ENCODE measurements at places on chromosomes 5 and 9.

DNA sequence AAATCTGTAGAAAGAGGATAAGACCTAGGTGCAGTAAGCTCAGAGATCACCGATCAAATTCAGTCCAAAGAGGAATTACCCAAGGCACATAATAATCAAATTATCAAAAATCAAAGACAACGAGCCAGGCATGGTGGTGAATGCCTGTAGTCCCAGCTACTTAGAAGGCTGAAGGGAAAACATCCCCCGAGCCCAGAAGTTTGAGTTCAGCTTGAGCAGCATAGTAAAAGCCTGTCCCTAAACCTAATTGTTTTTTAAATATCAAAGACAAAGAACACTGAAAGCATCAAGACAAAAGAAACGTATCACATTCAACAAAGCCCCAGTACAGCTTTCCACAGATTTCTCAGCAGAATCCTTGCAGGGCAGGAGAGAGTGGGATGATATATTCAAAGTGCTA is 122.9 kb downstream of the CEP120 start:
- no peak for DNase-seq

DNA sequence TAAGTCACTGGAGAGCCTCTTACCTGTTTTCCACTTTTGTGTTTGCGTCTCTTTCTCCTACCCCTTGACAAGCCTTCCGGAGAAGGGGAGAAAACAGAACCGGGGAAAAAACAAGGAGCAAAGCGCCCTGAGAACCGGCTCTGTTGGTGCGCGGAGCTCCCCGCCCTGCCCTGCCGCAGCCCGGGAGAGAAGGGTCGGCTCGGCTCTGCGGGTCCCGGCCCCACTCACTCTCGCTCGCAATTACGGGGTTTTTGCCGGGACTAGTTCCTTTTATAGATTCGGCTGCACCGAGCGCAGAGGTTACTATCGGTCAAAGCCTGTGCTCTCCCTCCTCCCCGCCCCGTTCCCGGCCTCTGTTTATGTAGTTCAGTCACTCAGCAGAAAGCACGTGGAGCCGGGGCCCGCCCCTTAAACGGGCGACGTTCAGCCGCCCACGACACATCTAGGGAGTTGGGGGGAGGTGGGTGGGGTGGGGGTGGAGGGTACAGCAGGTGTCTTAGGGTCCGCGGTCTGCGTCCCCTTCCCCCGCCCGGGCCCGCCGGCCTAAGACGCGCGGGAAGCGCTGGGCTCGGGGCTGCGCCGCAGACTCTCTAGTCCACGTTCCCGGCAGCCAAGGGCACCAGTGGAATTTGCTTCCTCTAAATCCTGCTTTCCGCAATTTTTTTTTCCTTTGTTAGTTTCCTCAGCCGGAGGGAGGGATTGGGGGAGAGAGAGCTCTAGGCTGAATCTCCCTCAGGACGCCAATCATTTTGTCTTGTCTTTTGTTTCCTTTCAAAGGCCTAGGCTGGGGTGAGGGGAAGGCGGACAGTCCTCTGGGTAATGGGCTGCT is at the start of gene ABCA1:
Gene ABCA1 (minus strand): TSS at position 244 of the 829 bp plus-strand sequence. CDS start 24,476 bp downstream, outside the sequence.
- DNase-seq, result peak; percentile 46

- DNase-seq, result no peak
These were observed 288.7 kb downstream of the FBXL17 start for GRCh38 chr5:108093186-108093585.

DNA sequence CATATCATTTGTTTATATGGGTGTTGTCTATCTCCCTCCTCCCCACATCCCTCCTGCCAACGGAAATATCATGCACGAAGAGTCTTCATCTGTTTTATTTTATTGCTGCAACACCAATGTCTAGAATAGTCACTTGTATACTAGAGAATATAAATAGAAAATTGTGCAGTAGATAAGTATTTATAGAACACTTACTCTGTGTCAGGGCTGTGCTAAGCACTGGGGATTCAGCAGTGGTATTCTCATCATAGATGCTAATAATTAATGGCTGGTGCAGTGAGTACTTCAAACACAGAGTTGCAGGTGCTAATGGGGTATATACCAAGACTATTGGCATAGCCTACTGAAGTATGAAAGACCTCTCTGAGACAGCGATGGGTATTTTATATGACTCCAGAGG is 353.5 kb upstream of the CDH6 start:
- DNase-seq, result no peak

- DNase-seq, result no peak
These were observed 319.8 kb upstream of the TRPM3 start for GRCh38 chr9:71441266-71441665.

GRCh38 chr5:141633871-141634561 is 2.6 kb downstream of the HDAC3 start:
- DNase-seq, result no peak

DNA sequence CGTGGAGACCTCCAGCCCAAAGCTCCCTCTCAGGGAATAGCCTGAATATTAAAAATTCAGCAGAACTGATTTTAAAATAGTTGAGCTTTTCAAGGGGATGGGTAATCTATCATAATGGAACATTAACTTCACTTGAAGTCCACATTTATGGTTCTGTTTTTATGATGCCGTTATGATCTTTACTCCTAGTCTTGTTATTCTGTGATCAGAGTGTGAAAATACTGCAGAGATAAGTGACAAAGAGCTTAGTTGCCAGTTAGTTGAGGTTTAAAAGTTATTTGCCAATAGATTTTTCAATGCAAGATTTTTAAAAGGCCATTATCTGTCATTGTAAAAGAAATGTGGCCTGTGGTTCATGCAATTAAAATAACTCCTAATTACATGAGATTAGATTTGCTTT is 189.9 kb upstream of the RGMB start:
- DNase-seq, result no peak

DNA sequence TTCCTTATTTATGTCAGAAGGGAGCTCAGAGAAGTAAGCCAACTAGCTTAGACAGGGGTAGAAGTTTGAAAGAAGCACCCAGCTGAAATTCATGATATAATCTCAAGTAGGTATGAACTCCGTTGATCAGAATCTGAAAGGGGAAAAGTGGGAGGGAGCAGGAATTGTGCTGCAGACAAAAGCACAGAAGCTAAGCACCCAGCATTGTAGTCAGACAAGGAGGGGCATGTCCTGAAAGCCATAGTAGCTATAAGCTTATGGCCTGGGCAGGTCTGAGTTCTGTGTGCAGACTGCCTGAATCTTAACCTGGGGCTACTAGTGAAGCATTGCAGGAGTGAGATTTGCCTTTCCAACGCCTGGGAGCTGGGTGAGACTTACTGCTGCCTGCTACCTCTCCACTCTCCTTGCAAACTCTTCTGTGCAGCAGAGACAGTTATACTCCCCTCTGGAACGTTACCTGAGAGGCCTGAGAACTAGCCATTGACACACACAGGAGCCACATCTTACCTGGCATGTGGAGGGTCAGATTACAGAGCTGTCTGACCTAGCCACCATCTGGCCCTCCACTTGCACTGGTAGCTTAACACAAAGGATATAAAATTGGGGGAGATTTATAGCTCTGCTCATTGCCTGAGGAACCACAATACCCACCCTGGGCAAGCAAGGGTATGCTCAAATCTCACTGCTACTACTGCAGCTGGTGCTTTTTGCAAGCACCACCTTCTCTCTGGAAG is 9.8 kb upstream of the CYLC2 start:
- no peak for DNase-seq

DNA sequence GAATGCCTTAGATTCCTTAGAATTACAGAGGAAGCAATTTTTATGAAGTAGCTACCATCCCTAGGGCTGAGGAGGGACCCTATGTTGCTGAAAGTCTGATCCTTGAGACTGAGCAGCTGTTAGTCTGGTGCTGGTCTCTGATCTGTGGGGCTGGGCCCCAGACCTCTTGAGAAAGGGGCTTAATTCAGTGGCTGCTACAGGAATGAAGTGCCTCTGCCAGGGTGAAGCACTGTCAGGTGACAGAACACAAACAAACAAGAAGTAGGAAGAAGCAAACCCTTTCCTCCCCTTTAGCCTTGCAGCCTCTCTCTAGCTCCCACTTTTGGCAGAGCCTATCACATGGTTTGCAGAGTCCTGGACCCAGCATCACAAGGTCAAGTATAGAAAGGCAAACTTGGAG is 64.0 kb upstream of the STC2 start:
- DNase-seq, result no peak

- DNase-seq, result no peak
These were observed 27.3 kb downstream of the SLC31A2 start for GRCh38 chr9:113178087-113178486.

DNA sequence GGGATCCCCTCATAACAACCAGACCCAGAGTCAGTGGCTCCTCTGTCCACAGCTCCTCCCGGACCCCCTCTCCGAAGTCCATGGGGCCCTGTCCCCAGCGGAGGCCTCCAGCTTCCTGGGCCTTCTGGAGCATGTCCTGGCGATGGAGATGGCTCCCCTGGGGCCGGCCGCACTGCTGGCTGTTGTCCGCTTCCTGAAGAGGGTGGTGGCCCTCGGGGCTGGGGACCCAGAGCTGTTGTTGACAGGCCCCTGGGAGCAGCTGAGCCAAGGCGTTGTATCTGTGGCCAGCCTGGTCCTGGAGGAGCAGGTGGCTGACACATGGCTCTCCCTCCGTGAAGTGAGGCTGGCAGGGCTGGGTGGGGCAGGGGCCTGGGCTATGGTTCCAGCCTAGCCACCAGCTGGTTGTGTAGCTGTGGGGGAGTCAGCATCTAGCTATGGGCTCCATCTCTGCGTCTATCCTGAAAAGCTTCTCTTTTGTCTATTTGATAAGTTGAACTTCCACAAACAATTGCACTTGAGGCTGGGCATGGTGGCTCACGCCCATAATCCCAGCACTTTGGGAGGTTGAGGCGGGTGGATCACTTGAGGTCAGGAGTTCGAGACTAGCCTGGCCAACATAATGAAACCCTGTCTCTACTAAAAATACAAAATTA is 4.7 kb downstream of the ADGRD2 start:
- no peak for DNase-seq

DNA sequence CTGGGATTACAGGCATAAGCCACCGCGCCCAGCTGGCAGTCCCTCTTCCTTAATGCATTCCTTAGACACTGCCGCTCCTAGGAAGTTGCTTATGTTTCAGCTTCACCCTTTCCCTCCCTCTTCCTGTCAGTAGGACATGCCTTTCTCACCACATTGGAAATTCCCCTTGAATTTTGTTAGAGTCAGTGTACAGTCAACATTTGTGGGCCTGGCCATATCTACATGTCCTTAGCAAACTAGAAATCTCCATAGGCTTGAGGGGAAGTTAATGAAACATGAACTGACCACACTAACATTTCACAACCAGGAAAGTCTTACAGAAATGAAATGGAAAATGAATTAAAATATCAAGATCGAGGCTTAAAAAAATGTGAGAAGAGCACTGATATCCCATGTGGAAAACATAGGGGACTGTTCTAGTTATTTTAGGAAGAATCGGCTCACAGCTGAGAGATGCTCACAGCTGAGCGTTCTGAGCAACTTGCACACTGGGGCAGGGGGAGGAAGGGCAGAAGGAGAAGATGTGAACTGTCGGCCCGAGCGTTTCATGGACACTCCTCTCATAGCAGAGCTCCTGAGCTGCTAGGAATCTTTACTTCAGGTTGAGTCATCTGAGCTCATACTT is 21.1 kb upstream of the LVRN start:
- DNase-seq, result no peak

- no peak for DNase-seq
These were observed 308.8 kb upstream of the NREP start for GRCh38 chr5:112065781-112066180.

DNA sequence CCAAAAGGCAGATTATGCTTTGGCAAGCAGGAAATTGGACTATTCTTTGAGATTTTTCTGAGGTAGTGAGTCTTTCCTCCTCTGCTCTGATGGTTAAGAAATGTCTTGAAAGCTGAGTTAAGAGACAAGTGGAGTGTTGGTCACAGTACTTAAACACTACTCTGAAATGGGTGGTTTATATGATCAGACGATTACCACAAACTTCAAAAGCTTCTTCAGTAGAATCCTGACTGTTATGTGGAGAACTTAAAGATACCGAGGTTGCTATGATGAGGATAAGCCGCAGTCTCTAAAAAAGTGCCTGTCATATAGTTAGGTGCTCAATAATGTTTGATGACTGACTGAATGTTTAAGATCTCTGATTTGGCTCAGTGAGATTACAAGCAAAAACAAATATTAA is 24.3 kb downstream of the GCNT4 start:
- no peak for DNase-seq

- DNase-seq, result no peak
These were observed 57.8 kb downstream of the RORB start for GRCh38 chr9:74554751-74555419.

GRCh38 chr5:41787265-41787664 is 83.0 kb downstream of the OXCT1 start:
- DNase-seq, result no peak

GRCh38 chr9:9992936-9993335 is 619.9 kb downstream of the PTPRD start:
- DNase-seq, result no peak

DNA sequence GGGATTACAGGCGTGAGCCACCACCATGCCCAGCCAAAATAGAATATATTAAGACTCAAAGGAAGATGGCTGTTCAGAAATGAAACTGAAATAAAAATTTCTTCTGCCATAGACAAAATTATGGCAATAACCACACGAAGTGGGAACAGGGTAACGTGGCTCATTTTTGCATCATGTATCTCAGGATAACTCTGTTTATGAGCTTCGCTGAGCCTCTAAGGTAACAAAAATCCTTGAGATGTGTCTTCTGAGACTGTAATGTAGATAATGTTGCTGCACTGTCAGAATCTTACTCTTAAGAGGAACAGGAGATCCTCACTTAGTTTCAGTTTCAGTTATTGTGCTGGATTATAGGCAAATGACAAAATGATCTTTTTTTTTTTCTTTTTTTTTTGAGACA is 153.8 kb downstream of the GOLPH3 start:
- DNase-seq, result no peak

DNA sequence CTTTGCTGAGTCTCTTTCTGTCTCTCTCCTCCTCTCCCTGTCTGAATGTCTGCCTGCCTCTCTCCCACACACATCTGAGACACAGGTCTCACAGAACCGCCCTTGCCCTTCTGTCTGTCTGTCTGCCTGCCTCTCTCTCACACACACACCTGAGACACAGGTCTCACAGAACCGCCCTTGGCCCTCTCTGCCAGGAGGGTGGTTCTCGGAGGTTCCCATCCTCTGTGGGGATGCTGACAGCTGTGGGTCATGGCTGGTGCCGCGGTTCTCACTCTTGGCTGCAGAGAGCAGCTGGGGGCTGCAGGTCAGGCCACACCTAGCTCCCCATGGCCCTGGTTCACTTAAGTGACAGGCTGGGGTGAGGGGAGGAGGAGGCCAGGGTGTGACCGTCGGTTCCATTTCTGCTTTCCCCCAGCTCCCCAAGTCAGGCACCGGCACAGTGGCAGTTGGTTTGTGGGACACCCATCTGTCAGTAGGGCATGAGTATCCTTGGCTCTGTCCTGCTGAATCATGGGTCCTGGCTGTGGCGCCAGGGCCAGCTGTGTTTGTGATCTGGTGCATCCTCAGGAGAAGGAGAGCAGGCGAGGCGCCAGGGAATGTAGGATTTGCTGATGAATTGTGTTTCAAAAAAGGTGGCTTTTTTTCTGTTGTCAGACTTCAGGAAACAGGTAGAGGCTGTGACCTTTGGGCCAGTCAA is 42.3 kb upstream of the CLPTM1L start:
- no peak for DNase-seq
